ENCODE measurements at places on chromosomes 1 and 21.

DNA sequence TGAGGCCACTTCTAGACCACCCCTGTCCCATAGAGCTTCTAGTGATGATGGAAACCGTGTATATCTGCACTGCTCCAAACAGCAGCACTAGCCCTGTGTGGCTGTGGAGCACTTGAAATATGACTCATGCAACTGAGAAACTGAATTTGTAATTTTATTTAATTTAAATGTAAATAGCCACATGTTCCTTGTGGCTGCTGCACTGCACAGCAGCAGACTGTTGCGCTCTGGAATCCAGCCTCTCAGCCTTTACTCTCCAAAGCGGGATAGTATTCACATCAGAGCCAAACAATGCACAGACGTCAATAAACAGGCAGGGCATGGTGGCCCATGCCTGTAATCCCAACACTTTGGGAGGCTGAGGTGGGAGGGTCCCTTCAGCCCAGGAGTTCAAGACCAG is 12.0 kb downstream of the CAPN2 start:
- no peak for DNase-seq

DNA sequence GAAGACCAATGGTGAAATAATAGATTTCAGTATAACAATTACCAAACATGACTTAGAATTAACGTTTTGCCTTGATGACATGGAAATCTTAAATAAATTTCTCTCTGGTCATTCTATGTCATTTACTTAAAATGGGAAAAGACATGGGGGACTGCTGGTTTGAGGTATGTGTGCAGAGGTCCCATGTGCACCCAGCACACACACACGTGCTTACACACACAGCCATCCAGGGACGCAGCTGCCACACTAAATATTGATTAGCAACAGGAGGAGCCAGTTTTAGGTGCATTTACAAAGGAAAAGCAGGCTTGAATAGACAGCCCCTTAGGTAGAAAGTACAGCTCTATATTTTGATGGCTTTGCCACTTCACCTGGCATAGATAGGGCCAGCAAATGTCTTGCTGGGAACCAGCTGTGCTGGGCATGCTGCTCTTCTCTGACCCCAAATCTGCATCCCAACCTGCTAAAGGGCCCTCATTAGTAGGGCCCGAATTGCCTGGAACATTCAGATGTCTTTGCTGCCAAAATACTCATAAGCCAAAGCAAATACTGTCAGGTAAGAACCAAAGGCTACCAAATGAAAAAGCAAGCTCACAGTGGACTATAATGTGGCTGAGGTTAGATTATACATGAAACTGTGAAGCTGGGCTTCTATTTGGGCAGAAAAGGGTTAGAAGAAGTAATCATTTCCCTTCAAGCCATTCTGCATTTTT is 399.9 kb downstream of the HHAT start:
- DNase-seq: no peak

DNA sequence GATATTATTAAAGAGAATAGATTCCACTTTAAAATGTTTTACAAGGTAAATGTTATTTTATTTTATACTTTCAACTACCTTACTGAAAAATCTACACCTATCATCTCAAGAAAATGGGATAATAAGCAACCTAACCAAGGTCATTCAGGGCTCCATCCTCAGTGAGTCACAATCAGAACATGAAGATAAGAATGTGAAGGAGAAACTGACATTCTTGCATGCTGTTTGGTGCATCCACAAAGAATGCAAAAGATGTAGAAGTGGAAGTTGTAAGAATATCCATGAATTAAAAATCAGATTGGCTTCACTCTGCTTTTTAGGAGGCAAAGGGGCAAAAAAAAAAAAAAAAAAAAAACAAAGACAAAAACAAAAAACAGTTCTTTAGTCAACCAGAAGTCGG is 6.5 kb downstream of the WARS2 start:
- DNase-seq: no peak

DNA sequence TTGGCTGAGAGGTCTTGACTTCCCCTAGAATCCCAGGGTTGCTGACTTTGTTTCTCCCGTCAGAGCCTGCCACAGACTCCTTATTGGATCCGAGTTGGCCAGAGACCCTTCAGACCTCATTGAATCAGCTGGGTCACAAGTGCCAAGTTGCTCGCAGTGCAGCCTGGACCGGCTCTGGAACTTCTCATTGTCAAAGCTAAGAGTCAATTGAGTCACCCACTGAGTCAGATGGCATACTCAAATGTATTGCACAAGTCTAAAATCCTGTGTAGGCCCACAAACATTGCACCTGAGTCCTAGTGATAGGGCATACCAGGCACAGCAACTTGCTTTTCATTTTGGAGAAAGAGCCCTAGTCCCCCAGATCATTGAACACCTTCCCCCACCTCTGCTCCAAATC is 20.4 kb upstream of the SCAF4 start:
- DNase-seq: no peak

DNA sequence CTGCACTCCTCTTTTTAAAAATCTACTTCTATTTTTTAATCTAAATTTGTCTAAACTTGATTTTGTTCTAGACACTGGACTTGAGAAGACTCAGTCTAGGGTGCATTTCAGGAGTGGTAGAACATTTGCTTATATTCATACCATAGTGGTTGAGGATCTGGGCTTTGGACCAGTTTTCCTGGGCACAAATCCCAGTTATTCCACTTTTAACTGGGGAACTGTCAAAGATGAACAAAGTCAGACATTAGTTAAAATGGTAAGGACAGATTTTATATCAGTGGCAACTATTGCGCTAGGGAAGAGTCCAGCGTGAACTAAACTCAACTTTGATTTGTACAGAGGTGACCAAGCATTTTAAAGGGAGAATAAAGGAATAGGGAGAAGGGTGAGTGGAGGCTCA is 102.4 kb downstream of the FMN2 start:
- DNase-seq: no peak

DNA sequence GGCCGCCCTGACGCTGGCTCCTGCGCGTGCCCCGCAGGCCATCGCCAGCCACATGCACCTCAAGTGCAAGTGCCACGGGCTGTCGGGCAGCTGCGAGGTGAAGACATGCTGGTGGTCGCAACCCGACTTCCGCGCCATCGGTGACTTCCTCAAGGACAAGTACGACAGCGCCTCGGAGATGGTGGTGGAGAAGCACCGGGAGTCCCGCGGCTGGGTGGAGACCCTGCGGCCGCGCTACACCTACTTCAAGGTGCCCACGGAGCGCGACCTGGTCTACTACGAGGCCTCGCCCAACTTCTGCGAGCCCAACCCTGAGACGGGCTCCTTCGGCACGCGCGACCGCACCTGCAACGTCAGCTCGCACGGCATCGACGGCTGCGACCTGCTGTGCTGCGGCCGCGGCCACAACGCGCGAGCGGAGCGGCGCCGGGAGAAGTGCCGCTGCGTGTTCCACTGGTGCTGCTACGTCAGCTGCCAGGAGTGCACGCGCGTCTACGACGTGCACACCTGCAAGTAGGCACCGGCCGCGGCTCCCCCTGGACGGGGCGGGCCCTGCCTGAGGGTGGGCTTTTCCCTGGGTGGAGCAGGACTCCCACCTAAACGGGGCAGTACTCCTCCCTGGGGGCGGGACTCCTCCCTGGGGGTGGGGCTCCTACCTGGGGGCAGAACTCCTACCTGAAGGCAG is 23.4 kb upstream of the ARF1 start:
- peak; percentile 31 for DNase-seq

GRCh38 chr1:109994654-109995053 is 10.1 kb downstream of the AHCYL1 start:
- no peak for DNase-seq

GRCh38 chr1:110465038-110465813 is 14.3 kb downstream of the PROK1 start:
- no peak for DNase-seq

DNA sequence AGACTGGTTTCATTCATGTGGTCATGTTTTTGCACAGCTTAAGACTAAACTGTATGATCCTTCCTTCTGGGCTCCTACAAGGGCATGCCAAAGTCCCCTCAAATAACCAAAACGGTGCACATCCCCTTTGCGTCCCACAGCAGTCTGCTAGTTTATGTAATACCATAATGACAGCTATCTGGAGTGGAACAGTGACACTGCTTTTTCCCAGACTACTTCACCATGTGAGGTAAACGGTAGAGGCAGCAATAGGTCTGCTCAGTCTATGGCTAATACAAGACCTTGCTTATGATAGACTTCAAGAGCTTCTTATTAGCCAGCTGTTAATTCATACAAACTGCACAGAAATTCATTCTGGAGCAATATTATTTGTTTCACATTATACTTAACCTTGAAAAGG is 395.5 kb downstream of the SMYD3 start:
- DNase-seq: no peak

- no peak for DNase-seq
Measured at GRCh38 chr1:62159940-62160348, 34.7 kb upstream of the L1TD1 start.

DNA sequence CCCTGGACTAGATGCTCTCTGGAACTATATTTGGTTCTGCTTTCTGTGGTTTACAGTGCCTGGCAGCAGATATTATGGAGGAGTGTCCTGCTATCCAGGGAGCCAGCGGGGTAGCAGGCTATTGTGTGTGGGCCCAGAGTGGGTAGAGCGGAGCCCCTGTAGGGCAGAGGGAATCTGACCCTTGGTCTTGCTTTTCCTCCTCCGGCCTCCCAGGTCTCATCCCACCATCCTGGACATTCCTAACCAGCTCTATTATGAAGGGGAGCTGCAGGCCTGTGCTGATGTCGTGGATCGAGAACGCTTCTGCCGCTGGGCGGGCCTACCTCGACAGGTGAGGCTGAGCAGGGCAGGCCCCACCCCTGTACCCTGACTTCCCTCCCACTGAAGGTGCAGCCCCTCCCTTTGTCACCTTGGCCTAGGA is 9.1 kb downstream of the RHOC start:
- DNase-seq: no peak

DNA sequence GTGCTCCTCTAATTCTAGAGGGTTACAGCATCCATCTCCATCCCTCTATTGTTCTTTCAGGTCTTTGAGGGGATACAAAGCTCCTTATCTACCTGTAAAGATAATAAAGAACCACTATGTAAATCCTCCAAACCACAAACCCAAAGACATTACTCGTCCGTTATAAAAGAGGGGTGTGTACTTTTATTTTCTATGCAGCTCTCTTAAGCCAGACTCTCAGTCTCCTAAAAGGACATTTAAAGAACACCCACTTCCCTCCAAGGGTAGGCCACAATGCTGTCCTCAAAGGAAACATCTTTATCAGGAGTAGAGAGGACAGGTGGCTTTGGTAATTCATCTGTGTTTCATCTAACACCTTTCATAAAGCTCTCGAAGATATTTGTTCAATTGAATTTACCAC is 67.9 kb upstream of the DYNLT5 start:
- DNase-seq: no peak

- DNase-seq: no peak
Measured at GRCh38 chr21:35178827-35179226, 129.7 kb upstream of the RUNX1 start.

GRCh38 chr1:204139088-204139487 is 12.8 kb downstream of the ETNK2 start:
- no peak for DNase-seq

DNA sequence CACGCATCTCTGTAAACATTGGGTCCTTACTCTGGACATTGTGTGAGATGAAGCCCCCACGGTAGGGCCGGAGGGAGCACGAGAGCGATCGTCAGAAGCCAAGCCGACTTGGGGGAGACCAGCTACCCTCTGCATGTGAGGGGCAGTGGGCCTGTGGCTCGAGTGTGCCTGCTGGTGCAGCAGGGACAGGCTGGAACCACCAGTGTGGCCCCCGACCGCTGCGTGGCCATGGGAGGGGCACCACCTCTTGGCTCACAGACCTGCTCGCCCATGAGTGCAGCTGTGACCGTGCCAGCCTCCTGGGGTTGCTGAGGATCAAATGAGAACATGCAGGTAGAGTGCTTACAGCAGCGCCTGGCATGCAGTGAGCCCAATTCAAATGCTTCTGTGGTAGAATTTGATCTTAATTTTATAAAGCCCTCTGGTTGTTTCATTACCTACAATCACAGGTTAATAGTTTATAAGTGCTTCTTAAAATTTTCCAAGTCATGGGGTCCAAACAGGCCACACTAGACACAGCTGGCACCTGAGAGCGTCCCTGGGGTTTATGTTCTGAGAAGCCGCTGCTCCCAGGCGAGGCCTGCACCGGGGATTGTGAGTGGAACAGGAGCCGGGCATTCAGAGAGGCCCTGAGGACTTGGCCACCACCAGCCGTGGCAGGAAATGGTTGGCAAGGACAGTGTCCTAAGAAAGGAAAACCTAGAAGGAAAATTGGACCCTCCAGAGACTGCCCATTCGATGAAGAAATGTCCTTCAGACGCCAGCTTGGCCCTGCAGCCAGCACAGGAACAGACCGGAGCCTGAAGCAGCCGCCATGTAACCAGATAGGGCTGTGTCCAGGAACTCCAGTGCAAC is 22.6 kb upstream of the ADARB1 start:
- DNase-seq: no peak

DNA sequence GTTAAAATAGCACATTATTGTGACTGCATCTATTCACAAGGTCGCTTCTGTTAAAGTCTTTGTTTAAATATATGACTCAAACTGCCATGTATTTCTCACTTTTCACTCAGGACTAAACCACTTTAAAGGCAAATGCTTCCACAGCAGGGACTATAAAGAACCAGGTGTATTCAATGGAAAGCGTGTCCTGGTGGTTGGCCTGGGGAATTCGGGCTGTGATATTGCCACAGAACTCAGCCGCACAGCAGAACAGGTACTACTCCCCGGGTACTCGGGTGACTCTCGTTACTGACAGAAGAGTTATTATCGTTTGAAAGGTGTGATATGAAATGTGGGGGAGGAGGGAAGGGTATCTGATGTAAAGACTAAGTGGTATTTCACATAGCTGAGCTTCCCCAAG is 17.3 kb downstream of the FMO3 start:
- no peak for DNase-seq

DNA sequence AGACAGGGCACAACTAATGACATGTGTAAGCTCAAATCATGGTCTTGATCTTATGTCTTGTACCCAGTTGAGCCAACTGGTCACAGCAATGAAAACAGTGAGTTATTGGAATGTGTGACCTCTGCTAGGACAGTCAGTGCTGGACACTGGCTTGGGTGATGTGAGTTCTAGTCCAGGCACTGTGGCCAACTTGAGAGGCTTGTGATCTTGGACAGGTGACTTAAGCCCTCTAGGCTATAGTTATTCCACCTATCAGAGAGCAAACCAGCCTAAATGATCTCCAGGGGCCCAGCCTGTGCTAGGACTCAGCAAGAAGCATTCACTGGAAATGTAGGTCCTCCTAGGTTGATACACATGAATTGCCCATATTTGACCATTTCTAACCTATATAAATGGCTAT is 1.1 kb downstream of the KCNE2 start:
- no peak for DNase-seq

DNA sequence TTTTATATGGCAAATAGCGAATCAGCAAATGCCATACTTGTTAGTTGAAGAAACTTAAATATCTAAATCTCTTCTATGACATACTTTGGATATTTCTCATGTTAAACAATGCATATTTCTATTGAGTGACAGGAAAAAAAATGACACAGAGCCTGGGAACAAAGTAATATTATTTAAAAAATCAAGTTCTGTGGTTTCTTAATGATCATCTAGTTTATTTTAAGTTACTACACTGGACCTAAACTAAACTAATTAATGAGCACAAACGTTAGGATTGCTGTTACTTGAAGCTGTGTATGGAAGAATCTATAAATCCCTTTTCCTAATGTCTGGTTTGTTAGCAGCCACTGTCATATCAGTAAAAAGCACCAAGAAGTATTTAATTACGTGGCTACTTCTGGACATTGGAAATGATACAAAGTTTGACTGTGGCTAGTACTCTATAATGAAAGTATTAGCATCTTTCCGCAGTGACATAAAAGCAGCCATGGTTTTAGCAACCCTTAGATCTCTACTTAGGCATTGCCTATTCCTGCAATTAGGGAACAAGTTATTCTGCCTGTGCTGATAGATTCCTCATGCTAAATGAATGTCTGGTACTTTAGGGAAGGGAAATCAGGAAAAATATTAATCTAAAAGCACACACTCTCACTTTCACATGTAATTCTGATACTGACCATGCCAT is 981.7 kb upstream of the B3GALT2 start:
- no peak for DNase-seq
